ENCODE measurements at places on chromosomes 7 and 10.

- no peak for DNase-seq
Measured at GRCh38 chr10:117540640-117541404, 1.7 kb upstream of the EMX2 start.

GRCh38 chr10:36181426-36182178, 539.5 kb upstream of the FZD8 start:
- DNase-seq = no peak

DNA sequence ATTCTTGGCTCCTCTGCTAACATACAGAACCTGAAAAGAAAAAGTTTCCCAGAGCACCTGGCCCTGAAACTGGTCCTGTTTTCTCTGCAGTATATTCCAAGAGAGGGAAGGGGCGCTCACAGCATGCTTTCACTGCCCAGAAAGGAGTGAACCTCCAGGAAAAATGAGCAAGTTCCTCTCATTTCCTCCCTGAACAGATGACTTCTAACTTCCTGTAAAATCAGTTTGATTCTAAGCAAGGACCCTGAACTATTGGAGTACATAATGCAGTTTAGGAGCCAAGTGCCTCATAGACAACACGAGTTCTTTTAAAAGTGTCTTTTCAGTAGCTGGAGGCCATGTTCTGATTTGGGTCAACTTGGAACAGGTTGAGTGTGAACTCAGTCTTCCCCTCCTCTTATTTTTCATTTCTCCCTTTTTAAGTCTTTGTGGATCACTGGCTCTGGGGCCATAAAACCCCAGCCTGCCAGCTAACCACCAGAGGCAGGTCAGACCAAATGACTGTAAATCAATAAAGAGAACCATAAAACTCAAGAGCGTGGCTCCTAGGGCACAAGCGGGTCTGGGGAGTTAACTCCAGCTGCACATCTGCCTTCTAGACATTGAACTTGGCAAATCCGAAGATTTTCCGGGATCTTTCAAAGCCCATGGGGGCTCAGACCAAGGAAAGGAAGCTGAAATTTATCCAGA, 5.9 kb upstream of the LRRC18 start:
- DNase-seq = no peak

DNA sequence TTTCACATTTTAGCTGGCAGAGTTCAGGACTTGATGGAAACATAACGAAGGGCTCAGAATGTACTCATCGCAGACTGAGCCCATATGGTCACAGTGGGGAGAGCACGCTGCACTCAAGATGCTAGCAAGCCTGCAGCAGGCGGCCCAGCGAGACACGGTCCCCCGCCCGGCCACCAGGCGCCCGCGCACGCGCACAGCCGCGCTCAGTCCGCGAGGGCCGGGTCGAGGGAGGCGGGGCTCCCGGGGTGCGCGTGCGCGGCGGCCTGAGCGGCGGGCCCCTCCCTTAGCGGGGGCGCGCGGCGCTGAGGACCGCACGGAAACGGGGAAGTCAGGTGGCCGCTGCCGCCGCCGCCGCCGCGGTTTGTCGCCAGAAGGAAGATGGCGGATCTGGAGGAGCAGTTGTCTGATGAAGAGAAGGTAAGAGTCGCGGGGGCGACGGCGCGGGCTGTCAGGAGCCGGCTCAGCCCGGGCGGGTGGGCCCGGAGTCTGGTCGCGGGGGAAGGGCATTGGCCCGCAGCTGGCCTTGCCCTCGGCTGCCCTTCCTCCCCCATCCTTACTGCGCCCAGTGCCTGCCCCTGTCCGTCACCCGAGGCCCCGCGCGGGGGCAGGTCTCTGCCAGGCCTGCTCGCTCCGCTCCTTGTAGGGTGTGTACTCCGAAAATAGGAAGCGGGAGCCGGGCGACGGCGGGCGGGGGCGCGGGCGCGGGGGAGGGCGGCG, at the start of gene CAPZA2:
TSS of gene CAPZA2 (plus strand) at position 354 of the 717 bp plus-strand sequence. CDS start at position 379, 25 bp downstream.
- DNase-seq = peak; percentile 60

- no peak for DNase-seq
Measured at GRCh38 chr10:74118804-74119203, 31.8 kb downstream of the AP3M1 start.

DNA sequence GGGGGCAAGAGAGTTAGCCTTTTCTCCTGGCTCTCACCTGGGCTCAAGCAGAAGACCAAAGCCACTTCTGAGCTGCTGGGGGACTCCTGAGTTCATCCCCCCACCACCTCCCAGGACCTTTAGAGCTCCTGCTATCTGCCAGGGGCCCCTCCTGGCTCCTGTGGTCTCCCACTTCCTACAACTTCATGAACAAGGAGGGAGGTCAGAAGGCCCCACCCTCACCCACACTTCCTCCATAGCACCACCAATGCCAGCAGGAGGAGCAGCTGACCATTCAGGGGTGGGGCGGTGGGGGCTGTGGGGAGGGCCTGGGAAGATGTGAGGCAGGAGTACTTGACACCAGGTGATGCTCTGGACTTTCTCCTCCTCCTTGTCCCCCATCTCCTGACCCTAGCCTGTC, 32.6 kb upstream of the ADCYAP1R1 start:
- no peak for DNase-seq

- no peak for DNase-seq
Measured at GRCh38 chr10:34489973-34490745, 324.9 kb downstream of the PARD3 start.

GRCh38 chr7:131787101-131787500, 230.7 kb upstream of the PODXL start:
- no peak for DNase-seq

DNA sequence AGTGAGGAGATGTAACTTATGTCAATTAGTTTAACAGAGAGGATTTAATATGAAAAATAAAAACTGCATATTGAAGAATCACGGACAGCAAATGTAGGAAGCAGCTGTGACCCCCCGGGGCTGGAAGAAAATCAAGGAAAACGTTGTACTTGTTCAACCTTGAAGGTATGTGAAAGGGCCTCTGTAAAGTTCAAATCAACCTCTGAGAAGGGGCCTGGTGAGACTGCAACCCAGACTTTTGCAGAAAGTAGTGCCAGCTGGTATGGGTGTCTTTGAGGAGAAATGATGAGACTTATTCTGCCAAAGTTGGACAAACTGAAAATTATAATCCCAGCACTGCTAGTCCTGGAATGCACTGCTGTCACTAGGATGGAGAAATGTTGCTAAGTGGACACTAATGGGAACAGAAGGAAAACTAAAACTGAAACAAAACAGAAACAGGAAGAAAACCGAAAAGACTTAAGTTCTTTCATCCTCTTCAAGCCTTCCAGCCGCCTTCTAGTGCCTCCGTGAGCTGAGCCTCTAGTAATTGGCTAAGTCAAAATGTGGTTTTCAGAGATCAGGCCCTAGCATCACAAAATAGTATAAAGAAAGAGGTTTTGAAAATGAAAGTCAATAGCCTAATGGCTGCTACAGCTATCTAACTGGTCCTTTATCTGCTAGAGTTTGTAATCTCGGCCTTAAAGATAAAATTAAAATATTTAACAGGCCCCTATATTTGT, 253.7 kb upstream of the SORCS1 start:
- DNase-seq = no peak

- DNase-seq = no peak
Measured at GRCh38 chr10:30747633-30748032, 118.1 kb upstream of the LYZL2 start.

DNA sequence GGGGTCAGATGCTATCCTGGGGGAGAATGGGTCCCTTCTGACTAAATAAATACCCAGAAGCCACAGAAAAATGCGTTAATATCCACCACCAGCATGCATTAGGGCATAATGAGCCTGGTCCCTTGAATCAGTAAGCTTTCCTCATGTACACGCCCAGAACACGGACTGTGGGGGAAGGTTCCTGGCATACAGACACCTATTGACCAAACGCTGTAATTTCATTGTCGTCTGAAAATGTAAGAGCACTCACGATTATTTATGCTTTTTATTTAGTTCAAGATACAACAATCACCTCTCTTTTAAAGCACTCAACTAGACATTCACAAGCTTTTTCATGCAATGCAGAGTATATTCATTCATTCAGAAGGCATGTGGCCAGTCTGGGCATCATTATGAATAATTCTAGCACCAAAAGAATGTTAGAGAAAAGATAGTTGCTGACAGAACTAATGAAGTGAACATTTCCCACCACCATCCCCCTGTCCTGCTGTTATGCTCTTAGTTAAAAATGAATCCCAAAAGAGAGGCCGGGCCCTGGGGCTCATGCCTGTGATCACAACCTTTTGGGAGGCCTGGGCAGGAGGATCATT, 101.0 kb downstream of the SVIL start:
- DNase-seq = no peak

GRCh38 chr10:102872163-102872562, 2.9 kb downstream of the AS3MT start:
- DNase-seq = no peak

GRCh38 chr10:117188371-117188770, 8.9 kb upstream of the KCNK18 start:
- no peak for DNase-seq

GRCh38 chr7:75711076-75711475, 27.7 kb downstream of the HIP1 start:
- DNase-seq = no peak

DNA sequence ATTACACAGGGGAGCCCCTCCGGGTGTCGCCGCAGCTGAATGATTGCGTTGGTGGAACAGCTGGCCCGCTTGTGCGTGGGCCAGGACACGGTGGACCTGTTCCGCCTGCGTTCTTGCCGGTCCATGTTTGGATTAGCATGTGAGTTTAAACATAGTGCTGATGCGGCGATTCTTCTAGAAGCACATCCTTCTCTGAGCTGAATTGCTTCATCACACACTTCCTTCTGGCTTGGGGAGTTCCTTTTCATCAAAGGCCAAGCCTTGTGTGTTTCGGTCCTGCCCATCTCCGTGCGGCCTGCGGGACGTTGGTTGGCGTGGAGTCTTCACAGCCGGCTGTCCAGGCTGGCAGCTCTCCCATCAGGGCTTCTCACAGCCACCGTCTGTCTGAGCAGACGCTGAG, 45.5 kb upstream of the SLC29A4 start:
- DNase-seq = no peak

GRCh38 chr10:71849461-71849908, 1.6 kb downstream of the PSAP start:
- DNase-seq = no peak

GRCh38 chr10:61628151-61628874, 34.4 kb upstream of the CABCOCO1 start:
- DNase-seq = no peak

DNA sequence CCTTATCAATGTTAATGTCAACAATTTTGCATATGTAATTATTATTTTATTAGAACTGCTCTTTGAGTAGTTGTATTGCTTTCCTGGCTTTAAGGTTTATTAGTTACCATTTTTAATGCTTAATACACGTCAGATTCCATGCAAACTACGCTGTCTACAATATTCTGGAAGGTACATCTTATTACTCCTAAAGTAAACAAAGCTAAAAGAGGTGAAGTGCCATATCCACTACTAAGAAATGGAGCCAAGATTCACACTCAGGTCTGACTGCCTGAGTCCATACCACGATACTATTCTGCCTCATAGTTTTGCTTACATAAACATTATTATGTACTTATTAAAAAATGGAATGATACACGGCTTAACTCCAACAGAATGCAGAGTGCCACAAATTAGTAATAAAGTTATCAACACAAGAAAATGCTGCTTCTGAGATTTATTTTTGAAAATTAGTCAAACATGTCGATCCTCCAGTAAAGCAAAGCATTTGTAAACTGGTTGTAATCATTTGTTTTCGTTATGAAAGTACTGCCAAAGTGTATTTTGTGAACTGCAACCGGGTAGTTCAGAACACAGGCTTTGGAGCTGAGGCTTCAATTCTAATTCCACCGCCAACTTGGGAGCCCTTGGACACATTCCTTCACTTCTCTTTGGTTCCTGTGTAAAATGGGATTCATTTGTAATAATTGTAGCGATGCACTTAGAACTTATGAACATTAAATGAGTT, 1.1 kb upstream of the DMTF1 start:
- DNase-seq = no peak

- DNase-seq = no peak
Measured at GRCh38 chr10:120732067-120732466, 119.1 kb upstream of the WDR11 start.

DNA sequence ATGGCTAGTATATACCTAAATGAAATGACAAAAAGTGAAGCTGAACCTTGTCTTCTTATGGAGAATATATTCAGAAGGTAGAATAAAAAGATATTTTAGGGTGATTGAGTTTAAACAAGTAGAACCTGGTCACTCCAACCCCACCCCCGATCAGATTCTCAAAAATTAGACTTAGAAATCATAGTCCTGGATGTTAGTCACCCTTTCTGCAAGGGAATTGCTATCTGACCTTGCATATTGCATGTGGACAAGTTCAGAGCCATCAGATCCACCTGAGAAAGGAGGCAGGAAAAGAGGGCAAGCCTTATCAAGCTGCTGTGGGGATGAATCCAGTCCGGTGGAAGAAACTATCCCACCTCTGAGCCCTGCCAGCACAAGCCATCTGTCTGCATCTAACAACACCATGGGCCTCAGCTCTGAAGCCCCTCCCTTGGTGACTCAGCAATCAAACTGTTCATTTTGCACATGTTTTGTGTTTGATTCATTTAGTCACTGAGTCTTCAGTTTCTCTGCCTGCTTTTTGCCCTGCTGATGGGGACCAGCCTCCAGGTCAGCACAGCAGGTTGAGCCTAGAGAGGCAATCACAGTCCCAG, 727.3 kb downstream of the AUTS2 start:
- DNase-seq = no peak

GRCh38 chr7:4765776-4766490, 9.5 kb upstream of the AP5Z1 start:
- no peak for DNase-seq

DNA sequence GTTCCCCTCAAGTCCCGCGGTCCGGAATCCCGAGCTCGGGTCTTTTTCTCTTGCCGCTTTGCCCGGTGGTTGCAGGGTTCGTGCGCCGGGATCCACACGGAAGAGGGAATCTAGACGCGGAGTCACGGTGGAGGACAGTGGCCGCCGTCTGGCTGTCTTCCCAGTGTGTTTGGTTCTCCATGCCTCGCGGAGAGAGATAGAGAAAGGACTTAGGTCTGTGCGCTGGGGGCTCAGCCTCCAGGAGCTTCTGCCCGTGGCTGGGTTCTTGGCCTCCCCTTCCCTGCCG, 1.6 kb downstream of the FFAR4 start:
- no peak for DNase-seq

Data from GM12864 (cell line).